ENCODE measurements at places on chromosomes 3 and 15.

DNA sequence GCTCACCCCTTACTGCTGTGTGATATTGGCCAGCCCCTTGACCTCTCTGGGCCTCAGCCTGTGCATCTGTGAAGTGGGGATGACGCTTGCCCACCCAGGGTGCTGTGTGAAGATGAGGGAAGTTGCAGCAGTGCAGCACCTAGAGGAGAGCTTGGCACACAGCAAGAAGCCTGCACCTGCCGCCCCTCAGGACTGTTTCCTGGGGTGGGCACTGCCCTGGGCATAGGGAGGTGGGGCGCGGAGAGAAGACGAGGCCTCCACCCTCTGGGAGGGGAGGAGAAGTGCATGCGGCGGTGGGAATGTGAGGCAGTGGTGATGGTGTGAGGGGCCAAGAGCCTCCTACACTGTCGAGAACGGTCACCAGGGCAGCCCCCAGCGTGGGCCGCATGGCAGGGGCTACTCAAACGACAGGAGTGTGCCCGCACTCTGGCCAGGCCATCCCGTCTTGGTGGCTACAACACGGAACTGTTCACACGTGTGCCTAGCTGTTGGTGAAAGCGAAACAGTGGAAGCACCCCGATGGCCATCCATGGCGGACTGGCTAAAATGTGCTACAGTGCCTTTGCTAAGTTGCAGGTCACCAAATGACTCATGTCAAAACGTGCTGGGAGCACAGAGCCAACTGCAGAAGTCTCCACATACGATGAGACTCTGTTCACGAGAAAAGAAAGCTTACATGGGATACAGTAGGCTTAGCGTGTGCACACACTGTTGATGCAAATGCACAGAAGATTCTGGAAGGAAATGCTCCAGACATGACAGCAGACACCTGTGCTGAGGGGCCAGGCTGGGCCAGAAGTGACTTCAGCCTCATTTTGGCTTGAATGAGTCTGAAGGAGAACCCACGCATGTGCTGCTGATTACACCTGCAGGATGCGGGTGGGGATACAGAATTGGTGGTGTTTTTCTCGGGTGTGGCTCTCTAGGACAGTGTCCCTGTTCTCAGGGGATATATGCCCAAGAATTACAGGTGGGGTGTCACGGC, 40.4 kb upstream of the IQSEC1 start:
- DNase-seq, result no peak

DNA sequence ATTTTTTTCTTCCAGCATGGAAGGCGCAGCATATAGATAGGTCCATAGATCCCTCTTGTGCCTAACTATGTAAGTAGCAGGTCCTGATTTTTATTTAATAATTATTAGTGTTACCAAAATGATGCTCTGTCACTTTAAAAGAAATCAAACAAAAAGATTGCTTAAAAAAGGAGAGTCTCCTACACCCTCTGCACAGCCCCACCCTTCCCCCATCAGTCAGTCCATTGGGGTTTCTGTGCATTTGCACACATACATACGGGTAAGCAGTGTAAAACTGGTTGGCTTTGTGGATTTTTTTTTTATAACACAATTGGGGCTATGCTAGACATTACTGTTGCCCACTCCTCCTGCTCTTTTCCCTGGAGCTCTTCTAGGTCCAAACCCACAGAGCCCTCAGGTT, 7.0 kb upstream of the RPP14 start:
- DNase-seq, result no peak

DNA sequence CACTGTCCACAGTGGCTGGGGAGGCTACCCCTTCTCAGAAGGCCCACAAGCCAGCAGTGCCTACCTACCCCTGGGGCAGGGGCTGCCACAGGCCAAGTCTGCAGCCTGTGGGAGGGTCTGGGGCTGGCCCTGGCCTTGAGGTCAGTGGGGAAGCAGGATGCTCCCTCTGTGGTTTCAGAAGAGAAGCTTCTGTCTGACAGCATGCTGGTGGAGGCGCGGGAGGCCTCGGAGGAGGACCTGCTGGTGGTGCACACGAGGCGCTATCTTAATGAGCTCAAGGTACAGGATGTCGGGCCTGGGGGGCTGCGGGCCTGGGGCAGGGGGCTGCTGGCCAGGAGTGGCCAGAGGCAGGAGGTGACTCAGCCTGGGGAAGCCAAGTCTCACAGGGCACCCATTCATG, 3.2 kb downstream of the HDAC11 start:
- no peak for DNase-seq

DNA sequence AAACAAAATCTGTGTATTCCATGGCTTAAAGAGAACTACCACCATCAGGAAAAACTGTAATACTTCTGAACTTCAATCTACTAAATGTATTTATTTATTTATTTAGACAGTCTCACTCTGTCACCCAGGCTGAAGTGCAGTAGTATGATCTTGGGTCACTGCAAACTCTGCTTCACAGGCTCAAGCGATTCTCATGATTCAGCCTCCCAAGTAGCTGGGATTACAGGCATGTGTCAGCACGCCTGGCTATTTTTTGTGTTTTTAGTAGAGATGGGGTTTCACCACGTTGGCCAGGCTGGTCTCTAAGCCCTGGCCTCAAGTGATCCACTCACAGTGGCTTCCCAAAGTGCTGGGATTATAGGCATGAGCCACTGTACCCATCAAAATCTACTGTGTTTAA, 202.3 kb upstream of the POU1F1 start:
- no peak for DNase-seq

Data from left lobe of liver (tissue), 2 donors.